ENCODE measurements at places on chromosomes 1 and 21.

DNA sequence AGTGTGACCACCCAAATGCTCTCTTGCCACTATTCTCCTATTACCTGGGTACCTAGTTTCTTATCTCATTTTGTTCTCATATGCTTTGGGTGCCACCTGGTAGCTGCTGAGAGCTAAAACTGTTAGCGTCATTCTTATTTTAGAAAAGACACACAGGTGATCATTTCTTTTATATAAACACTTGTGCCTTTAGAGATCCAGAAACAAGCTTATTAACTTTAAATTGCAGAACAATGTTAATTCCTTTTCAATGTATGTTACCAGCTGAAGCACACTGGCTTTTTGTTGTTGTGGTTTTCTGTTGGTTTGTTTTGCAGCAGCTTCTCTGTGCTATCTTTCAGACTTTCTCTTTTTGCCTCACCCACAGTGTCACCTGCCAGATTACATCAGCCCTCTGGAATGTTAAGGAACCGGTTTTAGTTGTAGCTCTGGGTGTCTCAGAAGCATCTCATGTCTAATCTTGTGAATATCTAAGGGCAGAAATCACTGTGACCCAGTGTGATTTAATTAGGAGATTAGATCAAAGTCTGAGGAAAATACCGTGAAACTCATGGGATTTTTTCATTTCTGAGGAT is 43.4 kb upstream of the SLC19A2 start:
- DNase-seq: no peak

DNA sequence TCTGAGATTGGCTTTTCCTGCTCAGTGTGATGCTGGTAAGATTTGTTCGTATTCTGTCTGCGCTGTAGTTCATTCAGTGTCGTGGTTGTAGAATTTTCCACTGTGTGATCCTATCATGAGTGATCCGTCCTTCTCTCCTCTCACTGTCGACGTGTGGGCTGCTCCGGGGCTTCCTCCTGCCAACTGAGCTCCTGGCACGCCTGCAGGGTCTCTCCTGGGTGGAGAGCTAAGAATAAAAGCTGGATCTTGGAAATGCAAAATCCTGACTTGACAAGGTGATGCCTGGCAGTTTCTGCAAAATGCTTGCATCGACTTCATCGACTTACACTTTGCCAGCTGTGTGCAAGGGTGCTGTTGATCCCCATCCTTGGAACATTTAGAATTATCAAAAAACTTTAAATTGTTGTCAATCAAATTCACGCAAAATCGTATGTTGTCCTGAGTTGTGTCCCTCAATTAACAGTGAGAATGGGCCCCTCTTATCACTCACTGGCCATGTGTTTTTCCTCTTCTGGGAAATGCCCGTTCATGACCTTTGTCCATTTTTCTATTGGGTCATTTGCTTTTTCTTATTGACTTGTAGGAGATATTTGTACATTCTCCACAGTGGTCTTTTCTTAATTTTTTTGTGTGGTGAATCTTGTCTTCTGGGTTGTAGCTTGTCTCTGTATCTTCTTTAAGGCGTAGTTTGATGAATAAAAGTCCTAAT is 125.5 kb downstream of the CRYAA start:
- no peak for DNase-seq

DNA sequence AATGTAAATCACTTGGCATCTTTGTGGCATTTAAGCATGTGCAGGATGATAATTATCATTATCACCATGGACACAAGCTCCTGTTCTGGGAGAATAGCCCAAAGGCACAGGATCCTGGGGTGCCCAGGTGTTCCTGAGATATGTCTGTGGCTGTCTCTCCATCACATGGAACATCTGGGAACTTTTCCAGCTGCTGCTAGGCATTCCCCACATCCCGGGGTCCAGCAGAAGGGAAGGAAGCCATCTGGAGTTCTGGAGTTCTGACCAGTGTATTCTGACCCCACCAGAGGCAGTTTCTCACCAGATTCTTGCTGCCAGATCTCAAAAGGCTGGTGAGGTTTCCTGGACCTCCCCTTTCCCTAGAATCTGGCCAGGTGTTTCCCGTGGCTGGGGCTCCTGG is 259.7 kb upstream of the VAMP3 start:
- DNase-seq: no peak

- no peak for DNase-seq
These were observed 101.5 kb upstream of the TLR5 start for GRCh38 chr1:223244366-223245103.

- no peak for DNase-seq
These were observed 7.2 kb upstream of the GNG12 start for GRCh38 chr1:67840449-67840848.

- no peak for DNase-seq
These were observed 66.1 kb downstream of the CD2 start for GRCh38 chr1:116820369-116820768.

DNA sequence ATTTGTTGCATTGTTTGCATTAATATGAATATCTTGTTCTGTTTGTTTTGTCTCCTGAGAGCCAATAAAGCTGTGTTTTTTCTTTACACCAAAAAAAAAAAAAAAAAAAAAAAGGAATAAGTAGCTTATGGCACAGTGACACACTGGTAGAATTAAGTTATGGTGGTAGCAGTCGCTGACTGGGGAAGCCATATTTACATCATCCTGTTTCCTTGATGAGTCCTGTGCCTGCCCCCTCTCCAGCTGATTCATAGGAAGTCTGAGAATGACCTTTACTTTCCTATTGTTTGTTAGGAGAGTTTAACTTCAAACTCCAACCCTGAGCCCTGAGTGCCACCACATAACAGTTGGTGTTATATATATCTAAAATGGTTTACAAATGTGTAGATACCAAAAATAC is 62.2 kb downstream of the OBSCN start:
- no peak for DNase-seq

GRCh38 chr1:27970401-27970800 is 10.6 kb downstream of the XKR8 start:
- no peak for DNase-seq

DNA sequence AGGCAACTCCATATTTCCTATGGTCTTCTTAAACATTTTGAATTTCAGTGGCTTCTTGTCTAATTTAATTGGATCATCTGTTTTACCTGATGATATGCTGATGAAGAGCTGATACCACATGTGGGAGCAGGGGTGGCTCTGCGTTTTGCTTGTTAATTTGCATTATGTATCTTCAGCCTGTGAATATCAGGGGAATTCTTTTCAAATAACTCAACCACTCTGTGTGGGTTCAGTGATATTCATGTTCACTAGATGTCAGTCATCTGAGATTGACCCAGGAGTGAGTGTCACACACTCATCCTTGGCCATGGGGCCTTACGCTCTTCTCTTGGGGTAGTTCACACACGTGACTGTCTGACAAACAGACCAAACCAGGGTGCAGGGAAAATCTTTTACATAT is 83.0 kb downstream of the FCRL5 start:
- no peak for DNase-seq

DNA sequence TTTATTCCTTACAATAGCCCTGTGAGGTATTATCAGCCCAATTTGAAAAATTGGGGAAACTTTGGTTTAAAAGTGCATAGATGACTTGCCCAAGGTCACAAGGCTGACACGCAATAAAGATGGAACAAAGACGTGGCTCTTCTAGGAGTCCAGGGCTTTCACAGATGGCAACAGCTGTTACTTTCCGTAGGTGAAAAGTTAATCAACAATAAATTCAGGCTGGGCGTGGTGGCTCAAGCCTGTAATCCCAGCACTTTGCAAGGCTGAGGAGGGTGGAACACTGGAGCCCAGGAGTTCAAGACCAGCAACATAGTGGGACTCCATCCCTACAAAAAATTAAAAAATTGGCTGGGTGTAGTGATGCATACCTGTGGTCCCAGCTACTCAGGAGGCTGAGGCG is 87.8 kb upstream of the ATF3 start:
- no peak for DNase-seq

DNA sequence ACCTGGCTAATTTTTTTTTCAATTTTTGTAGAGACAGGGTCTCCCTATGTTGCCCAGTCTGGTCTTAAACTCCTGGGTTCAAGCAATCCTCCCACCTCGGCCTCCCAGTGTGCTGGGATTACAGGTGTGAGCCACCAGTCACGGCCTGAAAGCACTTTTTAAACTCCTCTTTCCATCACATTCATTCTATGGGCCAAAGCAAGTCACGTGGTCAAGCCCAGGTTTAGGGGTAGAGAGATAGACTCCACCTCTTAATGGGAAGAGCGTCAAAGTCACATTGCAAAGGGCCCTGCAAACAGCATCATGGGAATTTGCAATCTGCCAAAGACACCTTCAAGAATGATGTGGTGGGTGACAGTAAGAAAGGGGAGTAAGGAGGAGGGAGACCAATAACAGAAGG is 7.1 kb downstream of the ATP1A4 start:
- DNase-seq: no peak

DNA sequence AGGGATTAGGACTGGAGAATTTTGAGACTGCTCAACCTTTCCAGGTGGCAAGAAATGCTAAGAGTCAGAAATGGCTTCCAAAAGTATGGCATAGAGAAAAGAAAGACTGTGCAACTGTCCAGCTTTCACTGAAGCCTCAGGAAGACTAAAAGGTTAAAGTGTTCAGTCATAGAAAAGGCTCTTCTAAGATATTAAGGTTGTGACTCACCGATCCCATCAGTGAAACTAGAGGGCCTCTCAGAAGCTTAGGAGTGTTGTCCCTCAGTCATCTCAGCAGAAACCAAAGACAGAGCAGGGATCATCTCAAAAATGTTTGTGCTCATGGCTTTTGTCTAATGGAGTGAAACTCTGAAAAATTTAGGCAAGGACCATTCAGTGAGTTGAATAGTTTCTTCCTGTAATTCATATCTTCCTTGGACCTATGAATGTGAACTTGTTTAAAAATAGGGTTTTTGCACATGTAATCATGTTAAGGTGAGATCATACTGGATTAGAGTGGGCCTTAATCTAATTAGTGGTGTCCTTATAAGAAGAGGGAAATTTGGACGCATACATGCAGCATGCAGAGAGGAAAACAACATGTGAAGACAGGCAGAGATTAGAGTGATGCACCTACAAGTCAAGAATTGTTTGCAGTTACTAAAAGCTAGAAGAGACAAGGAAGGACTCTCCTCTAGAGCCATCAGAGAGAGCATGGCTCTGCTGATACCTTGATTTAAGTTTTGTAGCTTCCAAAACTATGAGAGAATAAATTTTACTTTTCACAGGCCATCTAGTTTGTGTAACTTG is 71.3 kb downstream of the RPE65 start:
- no peak for DNase-seq

- no peak for DNase-seq
These were observed 26.4 kb upstream of the VPS13D start for GRCh38 chr1:12203216-12204007.

DNA sequence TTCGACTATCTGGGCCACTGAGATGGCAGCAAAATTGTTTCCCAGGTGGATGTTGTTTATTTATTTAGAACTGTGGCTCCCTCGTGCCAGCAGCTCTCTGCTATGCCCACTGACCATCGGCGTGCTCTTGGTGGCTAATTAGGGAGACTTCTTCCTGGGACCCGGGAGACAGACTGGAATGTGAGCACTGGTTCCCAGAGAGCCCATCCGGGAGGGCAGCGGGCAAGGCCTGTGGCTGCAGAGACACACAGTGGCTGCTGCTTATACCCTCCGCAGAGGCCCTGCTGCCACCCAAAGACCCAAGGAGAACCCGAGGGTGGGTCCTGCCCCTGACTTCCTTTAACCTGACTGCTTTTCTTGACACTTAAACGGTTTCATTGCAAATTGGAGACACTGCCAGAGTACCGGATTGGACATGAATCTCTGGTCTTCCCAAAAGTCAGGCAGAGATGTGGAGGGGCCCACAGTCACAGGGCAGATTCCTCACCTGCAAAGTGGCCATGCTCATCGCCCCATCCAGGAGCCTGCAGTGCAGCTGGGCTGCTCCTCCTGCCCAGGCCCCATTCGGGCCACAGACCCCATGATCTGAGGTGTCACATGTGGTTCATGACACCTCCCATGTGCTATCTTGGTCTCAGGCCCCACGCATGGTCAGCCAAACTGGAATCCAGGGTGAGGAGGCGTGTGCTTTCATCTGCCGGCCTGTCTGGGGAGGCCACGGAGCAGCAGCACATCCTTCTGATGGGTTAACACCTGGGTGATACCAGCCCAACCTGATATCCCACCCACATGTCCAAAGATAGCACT is 5.7 kb upstream of the MATN1 start:
- no peak for DNase-seq

GRCh38 chr1:147834181-147834580 is 68.4 kb upstream of the GJA8 start:
- no peak for DNase-seq

DNA sequence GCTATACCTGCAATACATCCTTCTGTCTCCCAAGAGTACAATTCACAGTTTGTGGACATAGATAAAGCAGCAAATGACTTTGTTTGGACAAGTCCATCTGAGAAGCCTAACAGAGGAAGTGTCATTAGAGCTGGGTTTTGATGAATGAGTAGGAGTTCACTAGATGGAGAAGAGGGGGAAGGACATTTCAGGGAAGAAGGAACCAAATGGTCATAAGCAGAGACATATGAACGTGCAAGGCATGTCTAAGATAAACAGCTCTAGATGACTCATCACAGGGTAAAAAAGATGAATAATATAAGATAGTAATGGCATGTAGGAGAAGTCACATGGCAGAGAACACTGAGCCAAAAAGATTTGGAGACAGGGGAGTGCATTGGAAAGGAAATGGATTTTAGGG is 54.5 kb downstream of the HMGB4 start:
- no peak for DNase-seq

- DNase-seq: no peak
These were observed 296.3 kb downstream of the SMYD3 start for GRCh38 chr1:246210756-246211155.

- DNase-seq: no peak
These were observed 5.6 kb upstream of the SAMSN1 start for GRCh38 chr21:14551741-14552140.

DNA sequence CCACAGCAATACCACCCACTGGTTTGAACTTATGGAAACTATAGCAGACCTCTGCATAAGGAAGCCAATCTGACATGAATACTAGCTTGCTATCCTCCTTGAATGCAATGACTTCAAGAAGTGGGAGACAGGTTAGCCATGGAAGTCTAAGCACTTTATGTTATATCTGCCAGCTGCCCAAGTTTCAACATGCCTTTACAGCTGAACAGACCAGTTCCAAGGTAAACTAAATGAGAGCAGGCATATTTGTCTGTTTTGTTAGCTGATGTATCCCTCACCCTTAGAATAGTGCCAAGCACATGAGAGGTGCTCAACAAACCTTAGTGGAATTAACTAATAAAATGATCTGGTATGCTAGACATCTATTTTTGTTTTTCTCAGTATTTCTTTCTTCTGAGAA is 65.1 kb downstream of the ALG14 start:
- no peak for DNase-seq

- DNase-seq: no peak
These were observed 46.9 kb upstream of the TMEM125 start for GRCh38 chr1:43222879-43223278.

DNA sequence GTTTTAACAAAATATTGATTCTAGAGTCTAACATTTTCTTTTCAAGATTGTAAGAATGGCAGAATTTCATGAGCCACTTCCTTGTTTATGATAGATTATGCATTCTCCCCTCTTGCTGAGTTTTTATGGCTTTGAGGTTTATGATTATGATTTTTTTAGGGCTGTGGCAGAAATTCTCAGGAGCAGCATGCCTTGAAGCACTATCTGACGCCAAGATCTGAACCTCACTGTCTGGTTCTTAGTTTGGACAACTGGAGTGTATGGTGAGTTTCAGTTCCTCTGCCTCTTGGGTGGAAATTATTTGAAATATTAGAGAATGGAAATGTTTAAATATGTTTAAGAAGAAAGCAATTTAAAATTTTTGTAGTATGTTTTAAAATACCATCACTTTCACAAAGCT is 10.2 kb downstream of the USP16 start:
- no peak for DNase-seq

GRCh38 chr1:231929311-231929710 is 302.7 kb downstream of the DISC1 start:
- no peak for DNase-seq

GRCh38 chr1:39615086-39615673 is 24.3 kb downstream of the HEYL start:
- no peak for DNase-seq
